H9 (cell line): ENCODE measurements at places on chromosomes 3 and 15.

DNA sequence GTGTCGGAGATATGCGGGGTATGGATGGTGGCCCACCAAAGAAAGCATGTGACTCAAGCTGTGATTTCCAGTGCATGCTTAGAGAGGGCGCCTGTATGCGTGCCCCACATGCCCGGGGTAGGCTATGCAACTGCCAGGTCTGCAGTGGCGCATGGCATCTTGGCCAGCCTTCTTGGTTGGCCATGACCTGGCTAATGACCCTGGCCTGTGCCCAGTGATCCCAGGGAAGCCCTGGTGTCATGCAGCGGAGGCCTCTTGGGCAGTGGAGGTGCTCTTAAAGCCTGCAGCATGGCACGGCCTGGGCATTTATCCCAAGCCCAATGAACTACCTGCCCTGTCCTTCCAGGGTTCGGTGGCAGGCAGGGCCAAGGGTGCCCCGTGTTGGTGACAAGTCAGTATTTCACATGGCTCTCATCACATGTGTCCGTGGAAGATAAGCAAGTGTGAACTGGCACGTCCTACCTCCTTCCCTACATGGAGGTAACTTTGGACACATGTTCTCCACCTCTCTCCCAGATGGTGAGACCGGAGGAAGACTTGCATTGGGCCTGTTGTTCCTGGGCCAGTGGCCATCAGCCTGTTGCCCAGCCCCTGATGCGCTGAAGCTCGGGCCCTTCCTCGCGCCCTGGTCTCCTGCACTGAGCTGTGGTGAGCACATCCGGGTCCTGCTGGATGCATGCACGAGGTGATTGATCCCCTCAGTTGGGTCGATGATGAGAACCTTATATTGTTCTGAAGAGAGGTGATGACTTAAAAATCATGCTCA lies 192.0 kb downstream of the UBE3A start:
- DNase-seq = peak; percentile 12

DNA sequence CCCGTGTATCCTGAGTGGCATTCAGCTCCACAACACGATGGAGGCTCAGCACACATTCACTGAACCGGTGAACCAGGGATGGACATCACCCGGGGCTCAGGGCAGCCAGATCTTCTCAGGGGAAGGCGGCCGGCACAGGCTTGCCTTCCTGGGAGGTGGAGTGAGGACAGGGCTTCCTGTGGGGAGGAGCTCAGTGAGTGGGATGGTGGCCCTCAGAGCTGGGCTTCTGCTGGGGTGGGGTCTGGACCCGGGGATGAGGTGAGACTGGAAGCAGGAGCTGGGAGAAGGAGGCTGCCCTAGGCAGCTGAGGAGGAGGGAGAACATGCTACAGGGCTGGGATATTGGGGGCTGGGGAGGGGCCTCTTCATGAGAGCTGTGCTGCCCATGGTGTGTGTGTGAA lies 58.5 kb upstream of the PRR23E start:
- no peak for DNase-seq

GRCh38 chr15:74540161-74540760 lies 759 bp upstream of the ARID3B start:
- no peak for DNase-seq

GRCh38 chr3:33099701-33100100 lies 2.8 kb upstream of the GLB1 start:
- DNase-seq = no peak

DNA sequence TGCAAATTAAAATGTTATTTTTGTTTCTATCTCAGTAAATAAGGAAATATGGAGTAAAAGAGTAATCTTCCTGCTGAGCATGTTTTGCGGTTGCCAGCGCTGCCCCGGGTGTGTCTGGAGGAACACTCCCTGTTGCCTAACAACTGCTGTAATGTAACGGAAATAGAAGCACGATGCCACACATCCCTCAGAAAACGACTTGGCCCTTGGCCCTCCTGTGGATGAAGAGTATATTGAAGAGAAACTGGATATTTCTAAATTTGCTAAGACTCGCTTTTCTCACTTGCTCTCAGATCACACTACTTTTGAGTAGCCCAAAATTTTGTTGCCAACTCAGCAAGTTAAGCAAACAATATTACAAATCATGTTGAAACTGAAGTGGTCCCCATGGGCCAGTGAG lies 18.9 kb downstream of the CX3CR1 start:
- no peak for DNase-seq

DNA sequence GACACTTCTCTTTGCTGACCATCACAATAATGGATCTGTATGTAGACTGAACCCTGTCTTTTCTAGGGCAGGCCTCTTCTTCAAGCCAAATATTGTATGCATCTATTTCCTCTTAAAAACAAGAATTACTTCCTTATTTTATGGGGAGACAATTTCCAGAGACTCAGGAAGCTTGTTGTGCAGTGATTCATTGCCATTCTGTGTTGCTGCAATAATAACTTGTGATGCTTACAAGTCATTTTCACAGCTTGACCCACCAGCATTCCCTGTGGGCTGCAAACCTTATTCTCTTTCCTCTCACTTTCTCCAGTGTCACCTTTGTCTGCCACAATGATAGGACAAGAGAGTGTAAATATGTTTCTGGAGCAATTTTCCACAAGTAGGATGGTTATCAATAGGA lies 276.7 kb upstream of the SGO1 start:
- no peak for DNase-seq

GRCh38 chr3:130811557-130811956 lies 64.9 kb upstream of the PIK3R4 start:
- DNase-seq = no peak

GRCh38 chr15:51982013-51982769 lies 10.6 kb upstream of the LEO1 start:
- no peak for DNase-seq

- DNase-seq = no peak
These were observed 177.2 kb downstream of the TP63 start for GRCh38 chr3:189808246-189809007.

GRCh38 chr3:135918600-135918999 lies 46.9 kb upstream of the PPP2R3A start:
- DNase-seq = no peak

GRCh38 chr3:124424396-124424795 lies 305.9 kb upstream of the UMPS start:
- DNase-seq = no peak
